ENCODE measurements at places on chromosomes 11 and 22. TPM values are rescaled to one million over a fixed set of nuclear protein-coding genes. Genes with fewer than 3 reads are reported as not detected.

- no peak for DNase-seq
These were observed 18.1 kb downstream of the TSPAN32 start for GRCh38 chr11:2319791-2320472.

The PRDM11 gene
- total RNA-seq = 27.4 TPM

DNA sequence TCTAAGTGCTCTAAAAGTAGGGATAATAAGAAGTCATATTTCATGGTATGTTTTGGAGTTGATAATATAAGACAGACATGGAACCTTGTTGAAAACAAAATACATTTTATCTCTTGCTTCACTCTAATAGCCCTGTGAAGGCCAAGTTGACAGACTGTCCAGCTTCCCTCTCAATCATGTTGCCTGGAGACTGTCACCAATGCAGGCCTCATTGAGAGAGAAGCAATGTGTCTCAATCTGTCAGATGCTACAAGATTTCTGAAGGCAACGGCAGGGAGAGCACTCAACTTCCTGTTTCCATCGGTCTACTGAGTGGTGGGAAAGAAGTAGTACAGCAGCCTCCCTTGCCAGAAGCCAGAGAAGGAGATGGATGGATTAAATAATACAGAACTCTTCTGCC is 23.6 kb upstream of the FJX1 start:
- DNase-seq = no peak

DNA sequence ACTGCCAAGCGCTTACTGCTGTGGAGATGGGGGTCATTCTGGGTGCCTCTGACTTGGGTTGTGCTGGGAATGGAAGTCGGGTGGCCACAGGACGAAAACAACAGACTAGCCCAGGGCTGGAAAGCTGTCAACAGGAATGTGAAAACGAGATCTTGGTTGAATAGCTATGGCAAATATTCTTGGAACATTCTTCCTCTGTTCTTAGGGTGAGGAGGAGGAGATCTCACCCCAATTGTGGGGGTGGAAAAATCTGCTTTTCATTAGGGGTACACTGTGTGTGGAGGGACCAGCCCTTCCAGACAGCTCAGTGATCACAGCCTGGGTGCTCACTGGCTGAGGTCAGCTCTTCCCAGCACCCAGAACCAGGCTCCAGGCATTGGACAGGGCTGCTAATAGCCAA is 52.0 kb upstream of the PRSS23 start:
- DNase-seq = no peak

- no peak for DNase-seq
These were observed 62.3 kb downstream of the PPFIBP2 start for GRCh38 chr11:7575841-7576725.

GRCh38 chr11:125959931-125960330 is 14.1 kb downstream of the VSIG10L2 start:
- DNase-seq = no peak

The RIBC2 gene
- total RNA-seq = 2.9 TPM

The BACE1 gene
- total RNA-seq = 4.9 TPM

GRCh38 chr11:125995313-125995712 is 49.5 kb downstream of the VSIG10L2 start:
- DNase-seq = no peak

GRCh38 chr11:34466802-34467488 is 28.2 kb downstream of the CAT start:
- no peak for DNase-seq

- no peak for DNase-seq
These were observed 30.2 kb upstream of the CRYBB3 start for GRCh38 chr22:25169278-25170031.

- no peak for DNase-seq
These were observed 454.6 kb downstream of the MIAT start for GRCh38 chr22:27111796-27112672.

- DNase-seq = no peak
These were observed 24.2 kb upstream of the KRTAP5-6 start for GRCh38 chr11:1672613-1673350.

Measured in Panc1 (cell line).